NCI-H446 treated with DMSO at 0.1 percent for 48 hours (cell line): ENCODE measurements at places on chromosomes 6 and 20.

- no peak for DNase-seq
Measured at GRCh38 chr6:95244751-95245150, 332.6 kb upstream of the MANEA start.

DNA sequence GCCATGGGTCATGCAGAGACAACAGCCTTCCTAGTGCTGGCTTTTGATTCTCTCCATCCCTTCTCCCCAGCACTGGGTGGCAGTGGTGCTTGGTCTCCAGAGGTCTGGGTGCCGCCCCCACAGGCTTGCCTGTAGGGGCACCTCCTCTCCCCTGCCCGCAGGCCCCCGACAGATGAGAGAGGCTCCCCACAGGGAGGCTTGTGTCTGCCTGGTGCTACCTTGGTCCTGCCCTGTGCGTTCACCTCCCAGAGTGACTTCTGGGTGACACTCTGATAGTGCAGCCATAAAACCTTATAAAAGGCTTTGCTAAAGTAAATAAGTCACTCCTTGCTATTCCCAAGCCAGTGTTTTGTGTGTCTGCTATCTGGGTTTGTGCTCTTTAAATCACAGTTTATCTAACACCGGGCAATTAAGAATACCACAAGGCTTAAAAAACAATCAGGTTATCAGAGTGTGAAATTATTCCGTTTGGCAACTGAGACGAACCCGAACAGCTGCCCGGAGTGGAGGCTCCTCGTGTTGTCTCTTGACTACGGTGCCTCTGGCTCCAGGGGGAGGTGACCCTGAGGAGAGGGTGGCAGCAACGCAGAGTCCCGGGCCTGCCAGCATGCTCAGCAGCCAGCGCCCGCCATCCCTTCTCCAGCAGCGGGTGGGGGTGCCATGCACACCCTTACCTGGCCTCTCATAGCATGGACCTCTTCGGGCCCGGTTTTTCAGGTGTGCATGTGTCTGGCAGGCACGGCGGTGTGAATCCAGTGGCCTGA lies 5.4 kb upstream of the C20orf204 start:
- DNase-seq = no peak

GRCh38 chr20:50096237-50096636 lies 16.7 kb downstream of the UBE2V1 start:
- DNase-seq = no peak

- no peak for DNase-seq
Measured at GRCh38 chr20:50208085-50208491, 17.5 kb downstream of the CEBPB start.

DNA sequence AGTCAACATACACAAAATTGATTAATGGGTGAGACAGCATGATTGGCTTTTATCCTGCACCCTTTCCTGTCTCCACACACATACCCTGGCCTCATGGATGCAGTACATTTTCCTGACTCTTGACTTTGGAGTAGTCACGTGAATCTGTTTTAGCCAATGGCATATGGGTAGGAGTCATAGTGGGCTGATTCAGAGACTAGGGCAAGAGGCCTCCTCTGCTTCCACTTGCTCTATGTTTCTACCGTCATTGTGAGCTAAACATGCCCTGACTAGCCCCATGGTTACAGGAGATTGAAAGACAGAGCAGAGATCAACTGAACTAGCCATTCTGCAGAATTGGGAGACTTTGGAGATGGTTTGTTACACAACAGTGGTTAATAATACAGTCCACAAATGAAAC lies 850.0 kb downstream of the DHX35 start:
- no peak for DNase-seq

- DNase-seq = peak; percentile 46
Measured at GRCh38 chr6:101666256-101666655, 272.7 kb downstream of the GRIK2 start.

- DNase-seq = no peak
Measured at GRCh38 chr6:14550822-14551221, 433.2 kb downstream of the CD83 start.
